CD4-positive, alpha-beta T cell (primary cell): ENCODE measurements at places on chromosomes 6 and 20. TPM values are rescaled to one million over a fixed set of nuclear protein-coding genes. Genes with fewer than 3 reads are reported as not detected.

- H3K4me1 ChIP-seq, result no peaks in the 10 kb centered on the region
- no peaks in the 10 kb centered on the region for H3K27me3 ChIP-seq
- no peak overlapping the region for H3K27ac ChIP-seq
- H3K36me3 ChIP-seq, result no peaks in the 10 kb centered on the region
- no peak overlapping the region for H3K4me3 ChIP-seq
Measured at GRCh38 chr6:25186919-25187318, 92.3 kb upstream of the CARMIL1 start.

Gene MUCL3
- total RNA-seq, result not detected

- H3K4me3 ChIP-seq, result no peak overlapping the region
- H3K36me3 ChIP-seq, result peaks cover 24% of the 10 kb centered on the region
- no peak for DNase-seq
- H3K27ac ChIP-seq, result no peak overlapping the region
- no peaks in the 10 kb centered on the region for H3K4me1 ChIP-seq
- H3K27me3 ChIP-seq, result no peaks in the 10 kb centered on the region
Measured at GRCh38 chr6:49453221-49453620, 9.8 kb downstream of the MMUT start.

DNA sequence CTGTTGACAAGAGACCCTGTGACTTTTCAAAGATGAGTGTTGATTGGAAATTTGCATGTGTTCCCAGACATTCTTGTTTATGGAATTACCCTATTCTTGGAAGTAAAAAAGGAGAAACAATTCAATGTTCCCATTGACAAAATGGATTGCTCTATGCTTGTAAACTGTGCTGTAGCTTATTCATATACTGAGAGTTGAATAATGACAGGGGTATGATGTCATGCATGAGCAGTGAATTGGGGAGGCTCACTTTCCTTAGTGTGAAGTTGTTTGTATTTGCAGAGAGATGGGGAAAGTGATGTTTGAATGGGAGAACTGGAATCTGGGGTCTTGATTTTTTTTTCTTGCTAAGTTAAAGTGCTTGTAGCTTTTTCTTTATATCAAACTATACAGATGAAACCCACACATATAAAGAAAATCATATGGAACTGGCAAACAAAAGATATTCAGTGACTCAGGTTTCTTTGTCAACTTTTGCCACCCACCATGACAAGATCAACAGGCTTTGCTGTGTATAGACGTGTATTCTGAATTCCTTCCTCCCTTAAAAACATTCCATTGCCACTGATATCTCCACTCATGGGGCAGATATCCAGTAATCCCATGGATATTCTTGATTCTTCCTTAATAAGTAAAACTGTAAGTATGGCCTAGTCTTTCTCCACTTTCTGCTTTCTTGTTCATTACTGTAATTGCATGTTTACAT is 97.8 kb upstream of the JAG1 start:
- H3K4me1 ChIP-seq, result no peaks in the 10 kb centered on the region
- H3K4me3 ChIP-seq, result no peak overlapping the region
- H3K27ac ChIP-seq, result no peak overlapping the region
- no peaks in the 10 kb centered on the region for H3K36me3 ChIP-seq
- no peak for DNase-seq

- no peaks in the 10 kb centered on the region for H3K36me3 ChIP-seq
- no peaks in the 10 kb centered on the region for H3K27me3 ChIP-seq
- H3K4me3 ChIP-seq, result no peak overlapping the region
- H3K27ac ChIP-seq, result no peak overlapping the region
Measured at GRCh38 chr6:18676548-18676947, 289.4 kb downstream of the RNF144B start.

DNA sequence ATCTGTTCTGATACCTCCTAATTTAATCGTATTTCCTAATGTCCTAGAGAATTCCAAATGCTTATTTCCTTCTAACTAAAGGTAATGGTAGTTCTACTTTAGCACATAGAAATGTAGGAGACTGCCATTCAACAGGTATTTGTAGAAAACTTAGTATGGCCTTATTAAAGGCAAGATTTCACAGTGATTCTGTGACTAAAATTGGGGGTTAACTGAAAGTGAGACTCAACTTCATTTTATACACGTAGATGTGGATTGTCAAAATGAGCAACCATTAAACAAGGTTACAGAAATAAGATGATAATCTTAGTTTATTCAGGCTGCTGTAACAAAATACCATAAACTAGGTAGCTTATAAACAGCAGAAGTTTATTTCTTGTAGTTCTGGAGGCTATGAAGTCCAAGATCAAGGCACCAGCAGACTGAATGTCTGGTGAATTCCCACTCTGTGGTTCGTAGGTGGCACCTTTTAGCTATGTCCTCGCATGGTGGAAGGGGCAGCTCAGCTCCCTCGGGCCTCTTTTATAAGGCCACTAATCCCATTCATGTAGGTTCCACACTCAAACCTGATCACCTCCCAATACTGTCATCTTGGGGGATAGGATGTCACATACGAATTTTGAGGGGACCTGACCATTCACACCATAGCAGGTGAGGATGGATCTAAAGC is 38.7 kb downstream of the TAB2 start:
- no peak for DNase-seq
- peaks cover 25% of the 10 kb centered on the region for H3K4me1 ChIP-seq
- no peaks in the 10 kb centered on the region for H3K27me3 ChIP-seq
- peaks cover 9% of the 10 kb centered on the region for H3K36me3 ChIP-seq

- DNase-seq, result no peak
- peak overlapping the region; percentile 68 for H3K4me3 ChIP-seq
- no peak overlapping the region for H3K27ac ChIP-seq
- H3K4me1 ChIP-seq, result peaks cover 55% of the 10 kb centered on the region
- no peaks in the 10 kb centered on the region for H3K27me3 ChIP-seq
- peaks cover 16% of the 10 kb centered on the region for H3K36me3 ChIP-seq
Measured at GRCh38 chr6:36197739-36198221, 1.2 kb downstream of the BRPF3 start.

DNA sequence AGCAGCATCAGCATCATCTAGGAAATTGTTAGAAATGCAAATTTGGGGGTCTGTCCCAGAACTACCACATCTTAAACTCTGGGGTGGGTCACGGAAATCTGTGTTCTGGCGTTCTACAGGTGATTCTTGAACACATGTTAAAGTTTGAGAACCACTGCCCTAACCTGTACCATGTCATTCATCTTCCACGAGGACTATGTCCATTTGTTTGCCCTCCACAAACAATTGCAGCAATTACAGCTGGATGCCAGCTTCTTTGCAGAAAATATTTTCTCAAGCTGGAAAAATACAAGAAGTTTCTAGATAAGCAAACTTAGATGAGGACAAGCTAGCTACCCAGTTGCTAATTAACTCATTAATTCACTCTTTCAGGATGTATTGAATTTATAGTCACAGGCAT is 54.1 kb downstream of the MAFB start:
- no peaks in the 10 kb centered on the region for H3K4me1 ChIP-seq
- no peak overlapping the region for H3K27ac ChIP-seq
- no peak overlapping the region for H3K4me3 ChIP-seq
- peaks cover 4% of the 10 kb centered on the region for H3K27me3 ChIP-seq

Gene MPIG6B
- total RNA-seq, result 0.17 TPM

Gene OR2J3
- not detected for total RNA-seq
